ENCODE measurements at places on chromosomes 3 and 15. TPM values are rescaled to one million over a fixed set of nuclear protein-coding genes. Genes with fewer than 3 reads are reported as not detected.

The SPATA12 gene
- not detected for total RNA-seq

The CATSPER2 gene
- 1.5 TPM for total RNA-seq

The SUSD5 gene
- total RNA-seq, result not detected

The PLXND1 gene
- total RNA-seq, result 1.2 TPM

The THBS1 gene
- 1.1 TPM for total RNA-seq

The ARL14 gene
- not detected for total RNA-seq

The DZIP1L gene
- total RNA-seq, result 0.37 TPM

The ST8SIA2 gene
- not detected for total RNA-seq

GRCh38 chr15:51757450-51757849 is 6.1 kb downstream of the TMOD2 start:
- peaks cover 25% of the 10 kb centered on the region for H3K4me1 ChIP-seq
- peaks cover 13% of the 10 kb centered on the region for H3K27me3 ChIP-seq
- DNase-seq, result no peak
- peaks cover 15% of the 10 kb centered on the region for H3K36me3 ChIP-seq

DNA sequence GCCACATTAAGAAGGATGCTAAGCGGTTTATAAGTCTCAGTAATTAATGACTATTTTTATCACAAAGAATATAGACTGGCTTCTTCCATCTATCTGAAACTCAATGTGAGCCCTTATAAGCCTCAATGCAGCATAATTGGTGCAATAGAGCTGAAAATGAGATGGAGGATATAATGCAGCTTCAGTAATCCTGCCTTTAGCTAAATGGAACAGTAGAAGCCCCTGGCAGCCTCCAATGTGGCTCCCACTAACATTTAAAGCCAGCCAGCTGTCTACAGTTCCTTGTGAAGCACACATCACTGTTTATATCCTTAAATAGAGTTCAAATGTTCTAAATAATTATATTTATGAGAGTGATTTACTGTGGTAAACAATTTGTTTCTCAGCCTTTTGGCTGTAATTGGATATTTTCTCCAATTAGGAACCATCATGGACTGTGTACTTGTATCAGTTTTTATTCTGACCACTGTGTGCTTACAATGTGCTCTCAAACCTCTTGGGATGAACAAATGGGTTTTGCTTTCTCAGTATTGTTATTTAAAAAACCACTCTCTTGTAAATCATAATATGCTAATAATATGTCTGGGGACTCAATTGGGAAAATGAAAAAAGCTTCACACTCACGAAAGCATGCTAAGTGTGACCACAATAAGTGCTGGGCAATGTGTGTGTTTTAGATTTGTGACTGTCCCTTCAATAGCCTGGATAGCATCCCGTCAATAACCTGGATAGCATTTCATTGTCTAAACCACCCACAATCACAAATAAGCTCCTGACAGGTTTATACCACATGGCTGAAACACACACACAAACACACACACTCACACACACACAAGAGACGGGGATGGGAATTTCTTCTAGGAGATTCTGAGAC is 366.6 kb downstream of the GBE1 start:
- no peaks in the 10 kb centered on the region for H3K27me3 ChIP-seq
- no peak for DNase-seq
- no peaks in the 10 kb centered on the region for H3K4me1 ChIP-seq
- no peaks in the 10 kb centered on the region for H3K36me3 ChIP-seq
- no peak overlapping the region for H3K27ac ChIP-seq
- no peak overlapping the region for H3K4me3 ChIP-seq

- peaks cover 11% of the 10 kb centered on the region for H3K4me1 ChIP-seq
- H3K36me3 ChIP-seq, result no peaks in the 10 kb centered on the region
- H3K27me3 ChIP-seq, result peaks cover 43% of the 10 kb centered on the region
- H3K27ac ChIP-seq, result no peak overlapping the region
- H3K4me3 ChIP-seq, result no peak overlapping the region
- DNase-seq, result no peak
Observed at GRCh38 chr15:59376733-59377132, 4.1 kb upstream of the MYO1E start.

DNA sequence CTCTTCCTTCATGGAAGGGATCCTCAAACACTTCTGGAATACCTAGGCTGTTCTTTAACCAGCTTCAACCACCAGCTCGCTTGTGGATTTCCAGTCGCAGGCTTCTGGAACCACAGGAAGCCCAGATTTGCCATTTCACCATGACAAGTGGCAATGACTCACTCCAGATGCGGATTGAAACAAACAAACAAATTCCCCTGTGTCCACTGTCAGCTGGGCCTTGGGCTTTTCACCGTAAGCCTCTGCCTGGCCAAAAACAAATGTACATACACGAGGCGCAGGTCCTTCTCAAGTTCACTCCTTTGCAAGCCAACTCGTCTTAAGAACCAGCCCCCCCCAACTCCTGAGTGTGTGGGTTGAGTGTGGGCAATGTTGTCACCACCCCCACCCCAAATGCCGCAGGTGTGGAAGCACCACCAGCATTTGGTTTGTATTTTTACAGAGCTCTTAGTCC is 8.8 kb downstream of the BCL6 start:
- peak overlapping the region; percentile 97 for H3K4me3 ChIP-seq
- H3K4me1 ChIP-seq, result peaks cover 37% of the 10 kb centered on the region
- DNase-seq, result no peak

DNA sequence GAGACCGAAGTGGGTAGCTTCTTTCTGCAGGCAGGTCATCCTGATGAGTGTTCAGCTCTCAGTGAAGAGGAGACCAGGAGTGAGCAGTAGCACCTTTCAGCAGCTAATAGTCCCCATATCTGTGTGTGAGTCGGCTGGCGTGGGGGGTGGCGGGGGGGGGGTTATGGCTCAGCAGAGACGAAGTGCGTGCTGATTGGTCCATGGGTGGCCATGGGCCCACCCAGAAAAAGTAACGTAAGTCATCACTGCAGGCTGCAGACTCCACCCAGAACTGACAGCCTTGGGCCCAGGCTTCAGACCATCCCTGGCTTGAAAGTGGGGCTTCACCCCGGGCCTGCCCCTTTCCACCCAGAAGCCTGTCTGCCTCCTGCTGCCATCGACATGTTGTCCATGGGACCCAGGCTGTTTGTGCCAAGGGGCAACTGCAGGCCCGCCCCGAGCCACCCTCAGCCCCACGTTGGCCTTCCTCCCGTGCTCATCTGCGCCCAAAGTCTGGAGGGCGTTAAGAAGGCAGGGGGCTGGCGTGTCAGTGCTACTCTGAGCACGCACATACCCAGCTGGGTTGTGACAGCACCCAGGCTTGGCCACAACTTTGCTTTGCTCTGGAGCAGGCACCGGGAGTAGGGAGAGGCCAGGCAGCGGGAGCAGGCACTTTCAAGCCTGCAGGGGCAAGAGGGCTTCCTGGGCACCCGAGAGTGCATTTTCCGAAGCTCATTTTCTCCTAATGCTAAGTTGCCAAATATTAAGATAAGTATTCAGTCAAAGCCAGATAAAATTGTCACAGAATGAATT is 511.7 kb upstream of the CDIN1 start:
- H3K4me3 ChIP-seq, result no peak overlapping the region
- DNase-seq, result no peak

- peaks cover 25% of the 10 kb centered on the region for H3K4me1 ChIP-seq
- no peak overlapping the region for H3K4me3 ChIP-seq
- peak overlapping the region; percentile 71 for H3K27ac ChIP-seq
Observed at GRCh38 chr3:53234130-53234840, 21.5 kb downstream of the TKT start.

DNA sequence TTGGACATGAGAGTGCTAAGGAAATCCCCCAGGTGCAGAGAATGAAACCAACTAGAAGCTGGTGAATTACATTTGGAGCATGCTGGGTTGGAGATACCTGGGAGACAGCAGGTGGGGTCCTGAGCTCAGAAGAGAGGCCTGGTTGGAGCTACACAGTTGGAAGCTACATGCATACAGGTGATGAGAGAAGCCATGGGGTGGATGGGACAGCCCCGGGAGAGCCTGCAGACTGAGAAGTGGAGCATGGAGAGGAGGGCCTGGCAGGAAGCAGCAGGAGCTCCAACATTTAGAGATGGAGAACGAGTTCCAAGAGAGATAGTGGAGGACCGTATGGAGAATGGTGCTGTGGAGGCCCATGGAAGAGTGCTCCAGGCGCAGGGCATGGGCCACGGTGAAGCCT is 10.2 kb downstream of the PAQR5 start:
- no peak for DNase-seq
- no peaks in the 10 kb centered on the region for H3K4me1 ChIP-seq
- no peak overlapping the region for H3K27ac ChIP-seq
- H3K4me3 ChIP-seq, result no peak overlapping the region
- peaks cover 4% of the 10 kb centered on the region for H3K27me3 ChIP-seq
- no peaks in the 10 kb centered on the region for H3K36me3 ChIP-seq

GRCh38 chr3:174439331-174440252 is 419.5 kb upstream of the NAALADL2 start:
- H3K36me3 ChIP-seq, result no peaks in the 10 kb centered on the region
- H3K27me3 ChIP-seq, result peaks cover 33% of the 10 kb centered on the region
- peak overlapping the region; percentile 66 for H3K4me3 ChIP-seq
- H3K27ac ChIP-seq, result no peak overlapping the region
- DNase-seq, result no peak
- H3K4me1 ChIP-seq, result peaks cover 10% of the 10 kb centered on the region

DNA sequence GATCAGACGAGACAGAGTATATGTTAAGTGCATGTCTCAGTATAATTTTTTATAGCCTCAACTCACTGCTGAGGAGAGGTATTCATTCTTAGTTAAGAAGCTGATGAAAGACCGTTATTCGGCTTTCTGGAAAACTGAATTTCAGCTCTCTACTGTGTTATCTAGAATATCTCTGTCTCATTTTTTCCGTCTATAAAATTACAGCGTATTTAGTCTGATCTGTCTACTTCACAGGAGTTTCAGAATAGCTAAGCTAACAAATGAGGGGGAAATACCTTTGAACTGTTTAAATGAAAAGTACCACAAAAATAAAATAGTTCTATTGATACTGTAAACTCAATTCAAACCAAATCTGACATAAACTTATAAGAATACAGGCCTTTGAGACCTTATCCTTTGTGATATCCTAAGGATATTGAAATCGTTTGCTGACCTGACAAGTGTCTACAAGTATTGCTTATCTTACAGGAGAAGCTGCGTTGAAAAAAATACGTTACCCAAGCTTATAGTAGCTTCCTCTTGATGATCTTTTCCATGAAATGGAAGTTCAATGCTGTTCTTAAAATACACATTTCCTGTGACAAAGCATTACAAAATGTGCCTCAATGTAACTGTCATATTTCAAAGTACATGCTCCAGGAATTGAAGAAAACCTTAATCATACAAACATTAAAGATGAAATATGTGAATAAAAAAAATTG is 104.6 kb downstream of the IL1RAP start:
- no peak for DNase-seq
- H3K27me3 ChIP-seq, result no peaks in the 10 kb centered on the region
- H3K27ac ChIP-seq, result peak overlapping the region; percentile 86

GRCh38 chr15:49918121-49918520 is 200.9 kb downstream of the ATP8B4 start:
- peaks cover 2% of the 10 kb centered on the region for H3K36me3 ChIP-seq
- H3K27me3 ChIP-seq, result no peaks in the 10 kb centered on the region
- no peak overlapping the region for H3K4me3 ChIP-seq
- no peak for DNase-seq
- H3K4me1 ChIP-seq, result no peaks in the 10 kb centered on the region

GRCh38 chr3:61522626-61523025 is 38.7 kb upstream of the PTPRG start:
- DNase-seq, result no peak
- peaks cover 13% of the 10 kb centered on the region for H3K4me1 ChIP-seq
- H3K27me3 ChIP-seq, result no peaks in the 10 kb centered on the region
- no peaks in the 10 kb centered on the region for H3K36me3 ChIP-seq

- H3K27ac ChIP-seq, result no peak overlapping the region
- H3K4me3 ChIP-seq, result no peak overlapping the region
- H3K4me1 ChIP-seq, result peaks cover 13% of the 10 kb centered on the region
- no peak for DNase-seq
Observed at GRCh38 chr3:190608850-190609589, 95.1 kb downstream of the IL1RAP start.
